ENCODE measurements at places on chromosomes 7 and 10.

DNA sequence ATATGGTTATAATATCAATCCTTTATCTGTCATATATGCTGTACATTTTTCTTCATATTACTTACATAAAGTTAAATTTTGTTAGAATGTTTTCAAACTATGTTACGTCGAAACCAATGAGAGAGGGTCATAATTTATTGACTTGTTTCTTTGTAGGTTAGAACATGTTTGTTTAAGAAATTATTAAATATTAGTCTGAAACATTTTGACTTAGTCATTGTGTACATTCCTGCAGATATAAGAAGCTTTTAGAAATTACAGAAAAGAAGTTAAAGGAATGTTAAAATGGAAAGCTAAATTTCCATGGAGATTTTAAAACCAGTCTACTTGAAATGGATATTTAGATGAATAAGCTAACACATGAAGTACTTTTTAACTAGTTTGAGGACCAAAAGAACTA lies 99.8 kb downstream of the ANKRD30A start:
- DNase-seq = no peak

GRCh38 chr7:127690806-127691205 lies 38.8 kb downstream of the SND1 start:
- DNase-seq = no peak

- no peak for DNase-seq
Measured at GRCh38 chr10:77927402-77928246, 1.1 kb upstream of the DLG5 start.

DNA sequence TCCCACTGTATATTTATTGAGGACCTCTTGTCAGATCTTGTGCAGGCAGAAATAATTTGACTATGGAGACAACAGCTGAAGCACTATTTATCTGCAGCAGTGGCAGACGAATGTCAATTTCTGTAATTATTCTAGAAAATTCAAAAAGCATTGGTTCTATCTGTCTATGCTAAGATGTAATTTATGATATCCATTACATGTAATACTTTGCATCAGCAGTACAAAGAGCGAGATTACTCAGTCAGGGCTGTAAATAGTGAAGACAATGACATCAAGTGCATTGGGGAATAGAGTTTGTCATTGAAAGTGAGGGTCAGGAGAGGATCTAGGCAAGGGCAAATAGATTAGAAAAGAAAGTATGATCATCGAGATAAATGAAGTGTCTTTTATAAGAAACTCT lies 508.2 kb downstream of the ZWINT start:
- no peak for DNase-seq

- DNase-seq = no peak
Measured at GRCh38 chr7:77935652-77936348, 137.2 kb downstream of the PHTF2 start.

- DNase-seq = no peak
Measured at GRCh38 chr7:36925207-36925606, 200.9 kb upstream of the AOAH start.

GRCh38 chr10:129945526-129945925 lies 18.5 kb downstream of the EBF3 start:
- DNase-seq = no peak

GRCh38 chr10:124015991-124016390 lies 77.4 kb downstream of the CHST15 start:
- DNase-seq = no peak

DNA sequence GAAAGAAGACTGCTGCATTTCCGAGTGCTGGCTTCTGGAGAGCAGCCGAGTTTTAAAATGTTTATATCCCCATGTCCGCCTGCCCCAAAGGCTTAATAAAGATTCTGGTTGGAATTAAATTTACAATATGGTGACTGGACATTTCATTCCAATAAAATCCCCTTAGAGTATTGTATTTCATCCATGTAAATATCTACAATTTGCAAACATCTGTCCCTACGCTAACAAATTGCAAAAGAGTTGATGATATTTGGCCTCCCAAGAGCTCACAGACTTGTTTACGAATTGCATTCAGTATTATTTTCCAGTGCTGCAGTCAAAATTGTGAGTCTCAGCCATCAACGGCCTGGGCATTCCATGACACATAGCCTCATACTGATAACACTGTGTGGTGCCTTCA lies 50.1 kb downstream of the PLEKHS1 start:
- no peak for DNase-seq

- DNase-seq = no peak
Measured at GRCh38 chr7:157462840-157463239, 126.0 kb downstream of the DNAJB6 start.

GRCh38 chr7:116777651-116778281 lies 84.6 kb upstream of the CAPZA2 start:
- DNase-seq = no peak

- DNase-seq = no peak
Measured at GRCh38 chr7:139901901-139902300, 72.8 kb downstream of the TBXAS1 start.

- DNase-seq = no peak
Measured at GRCh38 chr10:27446091-27446918, 57.8 kb upstream of the RAB18 start.

- DNase-seq = no peak
Measured at GRCh38 chr7:18902892-18903291, 214.5 kb downstream of the TWIST1 start.

- DNase-seq = no peak
Measured at GRCh38 chr10:78868861-78869260, 199.9 kb upstream of the ZMIZ1 start.

GRCh38 chr7:7577888-7578287 lies 11.2 kb downstream of the MIOS start:
- no peak for DNase-seq

GRCh38 chr7:82172017-82172416 lies 271.6 kb downstream of the CACNA2D1 start:
- no peak for DNase-seq

- no peak for DNase-seq
Measured at GRCh38 chr7:148473703-148474480, 116.7 kb upstream of the C7orf33 start.

DNA sequence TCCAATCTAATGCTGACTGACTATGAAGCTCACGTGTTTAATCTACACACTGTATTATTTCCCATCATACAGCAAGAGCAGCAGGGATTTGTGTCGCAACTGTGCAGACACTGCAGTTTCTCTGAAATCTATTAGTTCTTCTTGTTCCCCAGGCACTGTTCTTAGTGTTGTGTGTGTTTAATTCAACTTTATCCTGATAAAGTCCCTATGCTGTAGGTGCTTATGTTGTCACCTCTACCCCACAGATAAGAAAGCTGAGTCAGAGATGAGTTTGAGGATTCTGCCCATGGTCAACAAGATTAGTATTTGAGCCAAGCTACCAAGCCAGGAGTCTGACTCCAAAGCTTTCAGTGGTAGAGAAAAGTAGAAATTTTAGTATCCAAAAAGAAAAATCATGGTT lies 22.5 kb upstream of the EPHB6 start:
- DNase-seq = no peak

GRCh38 chr10:77643795-77644468 lies 6.3 kb upstream of the KCNMA1 start:
- no peak for DNase-seq

- no peak for DNase-seq
Measured at GRCh38 chr7:142870147-142870559, 15.3 kb downstream of the EPHB6 start.

DNA sequence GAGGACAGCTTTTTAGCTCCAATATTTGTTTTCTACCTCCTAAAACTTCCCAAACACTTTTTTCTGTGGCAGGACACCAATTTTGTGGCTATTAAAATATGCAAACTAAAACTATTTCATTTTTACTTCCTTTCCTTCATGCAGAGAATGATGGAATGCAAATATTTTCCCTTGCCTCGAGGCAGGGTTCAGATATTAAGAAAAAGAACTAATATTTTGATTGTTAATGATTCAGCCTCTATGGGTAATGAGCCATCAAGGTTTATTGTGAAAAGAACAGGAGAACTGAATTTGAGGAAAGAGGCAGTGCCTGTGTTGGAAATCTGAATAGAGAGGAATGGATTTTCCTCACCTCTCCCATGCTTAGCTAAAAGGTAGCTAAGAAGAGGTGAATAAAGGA lies 43.1 kb upstream of the CASD1 start:
- no peak for DNase-seq

DNA sequence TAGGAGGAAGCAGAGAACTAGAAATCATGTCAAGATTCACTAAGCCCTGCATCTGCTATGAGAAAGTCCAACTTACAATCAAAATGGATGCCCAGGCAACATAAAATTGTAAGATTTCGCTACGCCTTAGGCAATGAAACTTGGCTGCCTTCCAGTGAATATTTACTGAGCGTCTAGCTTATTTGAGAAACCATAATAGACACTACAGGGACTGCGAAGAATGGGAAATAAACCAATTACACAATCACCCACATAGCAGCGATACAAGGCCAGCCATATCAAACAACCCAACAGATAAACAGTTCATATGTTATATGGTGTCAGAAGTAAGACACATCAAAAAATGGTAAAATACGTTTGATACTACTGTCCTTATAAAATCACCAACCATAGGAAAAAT lies 545.0 kb upstream of the C7orf33 start:
- no peak for DNase-seq

DNA sequence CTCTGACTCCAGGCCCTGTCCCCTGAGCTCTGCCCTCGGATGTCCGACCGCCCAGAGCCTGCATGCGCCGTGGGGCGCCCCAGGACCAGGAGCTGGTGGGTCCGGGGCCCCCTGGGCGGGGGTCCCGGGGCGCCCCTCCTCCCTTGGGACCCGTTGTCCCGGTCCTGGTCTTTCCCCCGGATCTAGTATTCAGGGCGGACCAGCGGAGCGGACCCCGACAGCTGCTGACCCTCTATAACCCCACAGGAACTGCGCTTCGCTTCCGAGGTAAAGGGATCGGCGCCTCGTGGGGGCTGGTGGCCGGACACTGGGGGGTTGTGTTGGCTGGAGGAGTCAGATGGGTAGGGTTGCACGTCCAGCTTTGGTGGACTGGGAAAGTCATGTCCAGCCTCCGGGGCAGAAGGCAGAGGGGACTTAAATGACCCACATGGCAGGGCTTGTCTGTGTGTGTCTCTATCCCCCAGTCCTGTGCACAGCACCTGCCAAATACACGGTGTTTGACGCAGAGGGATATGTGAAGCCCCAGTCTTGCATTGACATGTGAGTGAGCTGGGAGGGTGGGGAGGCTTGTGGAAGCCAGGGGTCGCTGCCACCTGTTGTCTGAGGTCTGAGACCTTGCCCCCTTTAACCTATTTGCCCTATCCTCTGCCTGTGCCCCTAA lies 520 bp downstream of the MOSPD3 start:
- DNase-seq = no peak

GRCh38 chr10:4354382-4354812 lies 471.6 kb upstream of the AKR1E2 start:
- DNase-seq = no peak

GRCh38 chr10:17905491-17905890 lies 46.2 kb upstream of the SLC39A12 start:
- no peak for DNase-seq

DNA sequence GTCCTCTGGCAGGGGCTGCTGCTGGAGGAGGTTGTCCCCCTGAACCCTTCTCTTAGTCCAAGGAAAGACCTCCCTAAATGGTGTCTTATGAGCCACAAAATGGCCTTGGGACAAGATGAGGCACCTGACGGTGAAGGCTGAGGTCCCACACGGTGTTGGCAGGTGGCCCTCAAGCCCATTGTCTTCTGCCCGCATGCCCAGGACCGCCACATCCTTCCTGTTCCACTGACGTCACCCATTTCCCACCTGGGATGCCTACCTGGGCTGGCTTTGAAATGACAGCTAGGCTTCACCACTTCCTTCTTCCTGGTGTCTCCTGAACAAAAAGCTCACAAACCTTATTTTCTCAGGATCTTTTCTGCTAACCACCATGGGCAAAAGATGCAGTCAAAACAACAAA lies 2.1 kb upstream of the DMBT1 start:
- no peak for DNase-seq

DNA sequence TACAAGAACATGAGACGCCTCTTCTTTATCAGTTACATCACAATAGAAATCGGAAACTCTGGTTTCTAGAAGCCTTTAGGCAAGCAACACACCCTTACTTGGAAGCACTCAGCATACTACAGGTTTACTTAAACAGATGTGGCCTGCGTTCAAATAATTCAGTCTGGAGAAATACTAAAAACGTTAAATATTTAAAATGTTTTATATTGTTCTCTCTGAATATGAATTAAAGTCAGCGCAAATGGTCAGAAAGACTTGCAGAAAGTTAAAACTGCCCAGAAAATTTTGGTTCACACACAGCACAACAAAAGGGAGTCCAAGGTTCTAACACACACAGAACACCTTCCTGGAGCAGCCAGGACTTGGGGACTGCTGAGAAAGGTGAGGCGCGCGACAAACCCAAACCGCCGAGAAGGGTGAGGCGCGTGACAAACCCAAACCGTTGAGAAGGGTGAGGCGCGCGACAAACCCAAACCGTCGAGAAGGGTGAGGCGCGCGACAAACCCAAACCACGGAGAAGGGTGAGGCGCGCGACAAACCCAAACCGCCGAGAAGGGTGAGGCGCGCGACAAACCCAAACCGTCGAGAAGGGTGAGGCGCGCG lies 25.8 kb downstream of the ESYT2 start:
- no peak for DNase-seq

GRCh38 chr7:116028787-116029186 lies 1.8 kb downstream of the TFEC start:
- DNase-seq = no peak

DNA sequence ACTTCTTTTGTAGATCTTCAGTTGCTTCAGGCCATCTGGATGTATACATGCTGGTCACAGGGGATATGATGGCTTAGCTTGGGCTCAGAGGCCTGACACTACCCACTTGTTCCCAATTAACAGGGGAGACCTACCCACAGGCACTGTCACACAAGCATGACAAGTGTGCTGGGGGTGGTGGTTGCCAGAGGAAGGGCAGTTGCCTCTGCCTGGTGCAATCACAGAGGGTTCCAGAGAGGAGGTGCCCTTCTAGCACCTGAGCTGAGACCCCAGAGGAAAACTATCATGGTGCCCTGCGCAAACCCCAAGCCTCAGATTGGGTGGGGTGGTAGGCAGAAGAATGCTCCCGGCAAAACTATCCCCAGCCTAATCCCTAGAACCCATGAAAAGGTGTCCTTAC lies 65.6 kb upstream of the NANOS1 start:
- DNase-seq = no peak

GRCh38 chr7:144975882-144976281 lies 140.0 kb upstream of the TPK1 start:
- DNase-seq = no peak

DNA sequence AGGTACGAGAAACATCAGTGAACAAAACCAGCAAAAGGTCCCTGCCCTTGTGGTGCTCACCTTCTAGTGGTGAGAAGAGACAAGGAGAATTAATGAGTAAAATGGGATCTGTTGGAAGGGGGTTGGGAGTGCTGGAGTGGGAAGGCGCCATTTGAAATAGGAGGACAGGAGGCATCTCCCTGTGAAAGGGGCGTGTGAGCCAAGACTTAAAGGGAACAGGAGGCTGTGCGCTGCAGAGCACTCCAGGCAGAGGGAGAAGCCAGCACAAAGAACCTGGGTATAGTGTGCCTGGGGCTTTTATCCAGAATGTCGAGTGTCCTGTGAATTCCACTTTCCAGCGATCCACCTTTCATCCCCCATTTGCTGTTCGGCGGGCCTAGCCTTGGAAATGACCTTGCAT lies 497.9 kb upstream of the GALNT17 start:
- DNase-seq = no peak

Data from stimulated activated CD8-positive, alpha-beta memory T cell treated with anti-CD3 and anti-CD28 coated beads, Interleukin-15, amount 100 ng/mL, for 48 hours (primary cell).